Hippocampal formation (tissue), 2 donors: ENCODE measurements at places on chromosomes 12 and 14.

GRCh38 chr14:98243332-98243731 is 1028.7 kb downstream of the BCL11B start:
- DNase-seq = no peak

DNA sequence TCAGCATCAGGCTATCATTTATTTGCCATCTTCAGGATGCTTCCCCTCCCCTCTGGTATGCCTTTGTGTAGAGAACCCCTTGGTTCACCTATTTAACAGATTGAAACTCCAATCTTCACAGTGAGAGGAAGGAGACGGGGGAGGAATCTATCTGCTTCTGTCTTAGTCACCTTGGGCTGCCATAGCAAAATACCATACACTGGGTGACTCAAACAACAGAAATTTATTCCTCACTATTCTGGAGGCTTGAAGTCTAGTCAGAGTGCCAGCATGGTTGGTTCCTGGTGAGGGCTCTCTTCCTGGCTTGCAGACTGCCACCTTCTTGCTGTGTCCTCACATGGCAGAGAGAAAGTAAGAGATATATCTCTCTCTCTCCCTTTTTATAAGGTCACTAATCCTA is 13.5 kb upstream of the EML1 start:
- DNase-seq = no peak

- DNase-seq = no peak
Measured at GRCh38 chr14:101851183-101851582, 89.7 kb downstream of the PPP2R5C start.

GRCh38 chr14:78758333-78758732 is 588.2 kb downstream of the NRXN3 start:
- peak; percentile 2 for DNase-seq

DNA sequence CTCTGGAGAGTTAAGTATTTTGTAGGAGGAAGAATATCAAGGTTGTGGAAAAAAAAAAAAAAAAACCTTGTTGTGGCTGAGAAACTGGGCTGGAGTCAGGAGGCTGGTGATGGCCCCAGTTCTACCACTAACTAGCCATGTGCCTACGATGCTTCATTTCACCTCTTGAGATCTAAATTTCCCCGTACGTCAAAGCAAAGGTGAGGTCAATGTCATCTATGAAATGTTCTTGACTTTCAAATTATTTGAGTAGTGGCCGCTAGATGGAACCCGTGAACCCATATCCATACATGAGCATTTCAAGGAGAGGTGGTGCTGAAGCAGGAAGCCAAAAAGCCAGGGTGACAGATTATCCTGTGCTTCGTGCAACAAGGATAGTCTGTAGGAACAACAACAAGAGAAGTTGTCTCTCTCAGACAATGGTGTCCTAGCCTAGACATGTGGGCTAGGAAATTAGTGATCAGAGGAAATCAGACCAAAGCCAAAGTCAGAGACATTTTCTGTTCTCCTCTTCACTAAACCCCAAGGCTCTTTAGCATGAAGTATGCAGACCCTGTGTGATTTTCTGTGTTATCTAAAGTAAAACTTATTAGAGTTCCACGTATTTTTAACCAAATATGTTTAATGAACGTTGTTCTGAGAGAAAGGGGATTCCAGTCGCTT is 95.5 kb upstream of the ETV6 start:
- peak; percentile 41 for DNase-seq

GRCh38 chr12:2341051-2341751 is 288.4 kb downstream of the CACNA1C start:
- DNase-seq = no peak

DNA sequence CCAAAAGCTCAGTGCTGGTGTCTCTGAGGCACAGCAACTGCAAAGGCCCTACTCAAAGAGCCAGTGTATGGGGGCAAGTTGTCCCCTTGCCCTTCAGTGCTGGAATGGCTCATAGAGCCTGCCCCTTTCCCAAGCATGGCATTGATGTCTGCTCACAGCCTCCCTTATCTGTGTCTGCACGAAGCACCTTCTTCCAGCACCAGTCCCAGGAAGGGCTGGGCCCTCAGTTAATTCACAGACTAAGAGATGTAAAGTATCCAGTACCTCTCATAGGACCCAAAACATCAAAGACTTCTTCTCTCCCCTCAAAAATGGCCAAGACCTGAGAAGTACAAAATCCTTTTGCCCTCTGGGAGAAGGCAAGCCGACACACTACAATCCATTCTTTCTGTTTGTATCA is 1.6 kb upstream of the CMAS start:
- DNase-seq = no peak

- no peak for DNase-seq
Measured at GRCh38 chr14:95597784-95598211, 62.9 kb downstream of the GLRX5 start.

DNA sequence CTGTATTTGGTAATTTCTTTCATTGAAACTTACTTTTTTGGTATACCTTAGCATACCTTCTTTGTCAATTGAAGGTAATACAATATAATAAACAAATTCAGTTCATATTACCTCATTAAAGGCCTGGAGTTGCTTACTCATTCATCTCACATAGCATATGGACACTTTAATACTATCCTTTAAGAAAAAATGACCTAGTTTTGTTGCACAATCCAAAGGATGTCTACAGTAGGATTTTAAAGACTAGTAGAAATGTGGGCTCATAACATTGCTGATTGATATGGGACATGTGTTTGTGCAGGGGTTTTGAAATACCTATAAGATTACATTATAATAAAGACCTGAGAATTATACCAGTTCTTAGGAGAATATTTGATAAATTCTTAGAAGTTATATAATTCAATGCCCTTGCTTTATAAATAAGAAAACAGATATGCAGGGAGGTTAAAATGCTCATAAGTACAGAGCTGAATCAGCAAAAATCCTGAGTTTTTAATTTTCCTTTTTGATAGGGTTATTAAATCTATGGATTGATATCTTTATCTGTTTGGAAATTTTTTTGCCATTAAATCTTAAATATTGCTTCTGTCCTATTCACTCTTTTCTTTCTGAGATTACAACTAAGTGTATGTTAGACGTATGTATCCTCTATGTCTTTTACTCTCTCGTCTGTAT is 352.1 kb downstream of the ATP23 start:
- DNase-seq = no peak

- no peak for DNase-seq
Measured at GRCh38 chr12:27583057-27583797, 59.2 kb downstream of the PPFIBP1 start.

- DNase-seq = no peak
Measured at GRCh38 chr14:69152902-69153151, at the start of gene DCAF5. TSS of gene DCAF5 (minus strand) at chr14:69153119. CDS start at chr14:69152978, 141 bp downstream.

DNA sequence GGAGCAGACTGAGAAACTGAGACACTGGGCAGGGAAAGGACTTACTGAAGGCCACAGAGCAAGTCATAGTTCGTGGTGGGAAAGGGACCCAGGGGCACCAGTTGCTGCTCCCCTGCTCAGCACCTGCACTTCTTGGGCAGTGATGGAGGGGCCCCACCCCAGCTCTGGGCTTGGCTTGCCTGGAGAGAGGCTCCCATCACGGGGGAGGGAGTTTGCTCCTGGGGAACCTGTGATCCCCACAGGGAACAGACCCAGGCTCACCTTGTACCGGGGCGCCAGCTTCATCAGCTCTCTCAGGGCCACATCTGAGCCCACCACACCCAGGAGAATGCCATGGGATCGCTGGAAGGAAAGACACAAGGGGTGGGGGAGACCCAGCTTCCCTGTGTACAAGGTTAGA is 39.8 kb downstream of the CACNA2D4 start:
- DNase-seq = no peak

GRCh38 chr12:53703756-53704155 is 23.5 kb downstream of the CALCOCO1 start:
- DNase-seq = no peak

DNA sequence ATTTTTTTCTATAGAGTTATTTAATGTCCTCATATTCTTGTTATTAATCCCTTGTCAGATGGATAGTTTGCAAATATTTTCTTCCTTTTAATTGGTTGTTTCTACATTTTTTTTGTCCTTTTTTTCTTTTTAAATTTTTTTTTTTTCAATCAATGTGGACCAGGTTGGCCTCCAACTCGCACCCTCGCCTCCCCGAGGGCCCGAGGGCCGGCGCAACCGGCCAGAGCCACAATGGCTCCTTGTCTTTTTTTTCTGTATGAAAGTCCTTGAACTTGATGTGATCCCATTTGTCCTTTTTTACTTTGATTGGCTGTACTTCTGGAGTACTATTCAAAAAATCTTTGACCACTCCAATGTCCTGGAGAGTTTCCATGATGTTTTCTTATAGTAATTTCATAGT is 17.7 kb upstream of the SLCO1B1 start:
- DNase-seq = no peak

DNA sequence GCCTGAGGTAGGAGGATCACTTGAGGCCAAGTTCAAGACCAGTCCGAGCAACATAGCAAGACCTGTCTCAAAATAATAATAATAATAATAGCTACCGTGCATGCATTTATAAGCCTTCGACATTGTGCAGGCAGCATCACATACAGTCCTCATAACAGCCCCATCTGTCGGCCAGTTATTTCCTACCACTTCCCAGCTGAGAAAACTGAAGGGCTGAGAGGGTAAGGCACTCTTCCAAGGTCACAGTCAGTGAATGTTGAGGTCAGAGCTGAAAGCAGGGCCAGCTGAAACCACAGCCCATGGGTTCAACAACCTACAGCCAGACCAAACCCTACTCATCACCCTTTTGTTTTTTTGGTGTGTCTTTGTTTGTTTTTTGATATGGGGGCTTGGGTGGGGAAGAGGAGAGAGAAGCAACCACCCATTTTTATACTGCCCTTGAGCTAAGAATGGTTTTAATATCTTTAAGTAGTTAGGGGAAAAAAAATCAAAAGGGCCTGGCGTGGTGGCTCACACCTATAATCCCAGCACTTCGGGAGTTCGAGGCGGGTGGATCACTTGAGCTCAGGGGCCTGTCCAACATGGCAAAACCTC is 16.8 kb upstream of the ITPK1 start:
- peak; percentile 9 for DNase-seq

GRCh38 chr14:37559386-37559785 is 35.7 kb downstream of the FOXA1 start:
- DNase-seq = no peak

DNA sequence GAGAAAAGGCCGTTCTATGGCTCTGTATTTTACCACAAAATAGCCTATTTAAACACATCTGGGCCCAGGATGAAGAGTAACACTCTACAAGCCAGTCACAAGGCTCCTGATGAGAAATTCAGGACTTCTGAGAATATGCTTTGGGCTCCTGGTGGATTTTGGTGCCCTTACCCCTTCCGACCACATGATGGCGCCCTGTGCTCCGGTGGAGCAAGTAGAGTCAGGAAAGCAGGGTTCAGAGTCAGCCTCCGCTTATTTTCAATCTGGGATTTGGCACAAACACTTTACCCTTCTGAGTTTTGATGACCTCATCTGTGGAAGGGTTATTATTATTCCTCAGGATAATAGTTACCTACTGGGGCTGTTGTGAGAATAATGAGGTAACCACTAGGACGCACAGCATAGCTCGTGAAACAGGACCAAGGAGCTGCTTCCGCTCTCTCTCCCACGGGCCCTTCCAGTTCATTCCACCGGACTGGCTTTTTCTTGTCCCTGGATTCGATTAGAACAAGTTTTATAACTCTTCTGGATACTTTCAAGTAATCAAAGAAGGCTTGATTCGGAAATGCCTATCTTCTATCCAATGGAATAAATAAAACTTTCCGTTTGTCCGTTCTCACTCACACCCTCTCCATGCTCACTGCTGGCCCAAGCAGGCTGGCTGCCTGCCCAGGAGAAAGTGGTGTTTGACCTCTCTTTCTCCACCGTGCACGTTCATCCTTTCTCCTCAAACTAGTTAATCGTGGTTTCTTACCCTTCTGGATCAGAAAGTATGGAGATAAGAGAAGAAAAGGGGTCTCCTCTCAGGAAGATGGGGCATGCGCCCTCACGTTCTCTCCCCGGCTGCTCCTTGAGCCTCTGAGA is 104.6 kb downstream of the GALC start:
- DNase-seq = no peak

DNA sequence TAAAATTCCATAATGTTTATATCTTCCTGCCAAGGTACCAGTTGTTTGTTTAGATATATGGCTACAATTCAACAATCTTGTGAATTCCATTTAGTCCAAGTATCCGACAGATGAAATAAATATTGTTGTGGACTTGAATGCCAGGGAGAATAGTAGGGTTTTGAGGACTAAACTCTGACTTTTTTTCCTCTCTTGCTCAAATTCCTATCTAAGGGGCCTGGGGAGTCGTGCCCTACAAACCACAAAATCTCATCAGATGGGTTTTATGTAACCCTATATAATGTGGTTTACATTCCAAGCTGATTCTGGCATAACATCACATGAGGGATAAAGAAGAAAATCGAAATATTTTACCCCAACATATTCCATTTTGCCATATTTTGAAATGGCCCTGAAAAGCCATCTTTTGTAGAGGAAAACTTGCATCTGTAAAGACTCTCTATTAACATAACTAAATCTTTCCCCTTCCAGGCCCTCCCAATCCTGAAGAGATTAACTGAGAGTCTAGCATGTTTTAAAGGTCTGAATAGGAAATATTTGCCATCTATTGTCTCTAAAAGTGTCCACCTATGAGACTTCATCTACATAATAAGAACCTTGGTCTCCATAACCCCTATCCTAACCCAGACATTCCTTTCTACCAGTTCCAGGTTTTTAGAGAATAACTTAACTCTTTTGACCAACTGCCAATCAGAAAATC is 184.7 kb upstream of the KITLG start:
- DNase-seq = no peak

DNA sequence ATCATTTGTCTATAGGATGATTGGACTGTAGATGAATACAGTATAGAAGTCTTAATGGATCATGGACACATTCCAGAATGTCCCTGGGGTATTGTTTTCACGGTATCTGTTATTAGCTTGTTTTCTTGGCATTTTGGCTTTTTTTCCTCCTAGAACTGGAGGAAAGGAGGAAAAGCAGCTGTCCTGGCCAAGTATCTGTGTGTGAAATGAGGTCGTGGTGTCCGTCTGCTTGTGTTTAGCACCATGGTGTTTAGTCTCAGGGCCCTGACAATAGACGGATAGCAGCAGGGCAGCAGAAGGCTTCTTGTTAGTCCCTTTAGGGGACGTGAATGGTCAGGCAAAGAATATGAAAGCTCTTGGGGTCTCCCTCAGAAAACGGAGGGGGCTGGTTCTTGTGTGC is 21.2 kb downstream of the FGF6 start:
- no peak for DNase-seq

- DNase-seq = no peak
Measured at GRCh38 chr12:54035568-54036264, 2.9 kb downstream of the HOXC5 start.

- no peak for DNase-seq
Measured at GRCh38 chr12:2666411-2666810, 128.4 kb upstream of the FKBP4 start.

GRCh38 chr12:10867381-10867780 is 16.7 kb downstream of the PRH1 start:
- DNase-seq = no peak
